ENCODE measurements at places on chromosomes 2 and 18.

DNA sequence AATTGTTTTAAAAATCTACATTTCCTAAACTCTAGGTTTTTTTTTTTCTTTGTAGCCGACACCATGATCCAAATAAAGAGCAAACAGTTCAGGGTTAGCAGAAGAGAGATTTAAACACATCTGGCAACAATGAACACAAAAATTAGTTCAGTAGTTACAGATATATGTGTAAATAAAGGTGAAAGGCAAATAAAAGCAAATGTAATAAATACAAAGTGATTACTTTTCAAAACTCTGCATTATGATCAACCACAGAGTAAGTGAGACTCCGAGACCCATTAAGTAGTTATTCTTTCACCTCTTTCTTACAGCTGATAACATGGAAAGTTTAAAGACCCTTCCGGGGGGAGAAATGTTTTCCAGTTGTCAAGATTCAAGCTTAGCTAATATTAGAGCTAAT lies 716 bp downstream of the CALCRL start:
- DNase-seq = no peak
- no peaks in the 10 kb centered on the region for H3K27me3 ChIP-seq
- no peaks in the 10 kb centered on the region for H3K36me3 ChIP-seq
- H3K4me3 ChIP-seq = no peak overlapping the region
- H3K27ac ChIP-seq = no peak overlapping the region

DNA sequence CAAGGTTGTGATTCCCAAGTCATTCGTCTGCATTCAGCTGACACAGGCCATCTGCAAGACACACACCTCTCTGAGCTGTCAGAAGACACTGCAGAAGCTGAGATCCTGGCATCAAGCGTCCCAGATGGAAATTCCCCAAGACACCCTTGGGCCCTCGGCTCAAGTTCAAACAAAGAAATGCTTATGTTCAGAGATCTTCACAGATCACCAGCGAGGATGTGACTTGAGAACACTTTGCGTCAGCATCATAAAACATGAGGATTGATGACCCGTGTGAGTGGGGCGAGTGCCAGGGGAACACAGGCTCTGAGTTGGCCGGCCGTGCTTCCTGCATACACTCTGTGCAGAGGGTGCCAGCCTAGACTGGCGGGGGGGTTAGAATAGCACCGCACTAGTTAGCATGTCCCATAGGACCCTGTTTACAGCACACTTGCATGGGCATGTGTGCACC lies 36.8 kb downstream of the KCNIP3 start:
- H3K4me3 ChIP-seq = no peak overlapping the region
- DNase-seq = no peak
- no peaks in the 10 kb centered on the region for H3K36me3 ChIP-seq
- H3K4me1 ChIP-seq = no peaks in the 10 kb centered on the region

GRCh38 chr2:173191601-173192000 lies 116.0 kb downstream of the MAP3K20 start:
- H3K27me3 ChIP-seq = no peaks in the 10 kb centered on the region
- peaks cover 4% of the 10 kb centered on the region for H3K36me3 ChIP-seq
- no peak for DNase-seq
- H3K27ac ChIP-seq = no peak overlapping the region
- no peak overlapping the region for H3K4me3 ChIP-seq

- H3K36me3 ChIP-seq = no peaks in the 10 kb centered on the region
- no peaks in the 10 kb centered on the region for H3K4me1 ChIP-seq
- no peak overlapping the region for H3K27ac ChIP-seq
Observed at GRCh38 chr2:178298785-178299212, 104.5 kb downstream of the OSBPL6 start.

GRCh38 chr2:158894078-158894477 lies 74.4 kb upstream of the TANC1 start:
- DNase-seq = no peak
- no peaks in the 10 kb centered on the region for H3K4me1 ChIP-seq
- H3K4me3 ChIP-seq = no peak overlapping the region
- H3K27ac ChIP-seq = no peak overlapping the region
- H3K27me3 ChIP-seq = peaks cover 27% of the 10 kb centered on the region

DNA sequence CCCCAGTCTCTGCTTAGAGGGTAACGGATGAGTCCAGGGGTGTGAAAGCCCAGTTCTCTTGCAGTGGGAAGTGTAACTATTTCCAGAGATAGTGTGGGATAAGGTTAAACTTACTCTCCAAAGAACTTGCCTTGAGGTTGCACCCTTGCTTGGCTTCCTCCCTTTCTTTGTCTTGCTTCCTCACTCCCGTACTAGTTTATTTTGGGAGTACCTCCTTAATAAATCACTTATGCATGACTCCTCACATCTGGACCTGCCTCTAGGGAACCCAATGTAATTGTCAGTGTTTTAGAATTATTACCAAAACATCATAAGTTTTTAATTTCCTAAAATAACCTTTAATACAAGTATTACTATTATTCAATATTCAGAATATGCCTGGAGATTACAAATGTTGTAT lies 35.2 kb downstream of the CPO start:
- H3K36me3 ChIP-seq = no peaks in the 10 kb centered on the region
- H3K4me3 ChIP-seq = no peak overlapping the region
- DNase-seq = no peak
- H3K4me1 ChIP-seq = no peaks in the 10 kb centered on the region
- H3K27ac ChIP-seq = no peak overlapping the region

DNA sequence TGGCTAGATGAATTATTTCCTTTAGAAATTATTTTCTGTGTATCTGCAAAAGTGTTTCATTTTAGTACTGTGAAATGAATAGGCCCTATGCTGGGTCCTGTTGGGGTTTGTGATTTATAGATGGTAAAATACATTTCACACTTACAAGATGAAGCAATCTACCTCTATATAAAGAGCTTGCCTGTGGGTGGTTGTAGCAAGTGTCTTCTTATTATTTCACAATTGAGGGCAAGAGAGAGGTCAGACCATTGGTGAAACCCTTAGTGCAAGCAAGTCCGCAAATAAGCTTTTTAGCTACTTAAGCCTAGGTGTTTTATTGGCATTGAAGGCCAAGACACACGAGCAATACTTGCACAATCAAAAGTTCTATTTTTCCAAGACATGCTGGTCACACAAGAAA lies 153.1 kb downstream of the FMNL2 start:
- no peaks in the 10 kb centered on the region for H3K36me3 ChIP-seq
- no peaks in the 10 kb centered on the region for H3K4me1 ChIP-seq
- peaks cover 37% of the 10 kb centered on the region for H3K27me3 ChIP-seq
- no peak overlapping the region for H3K4me3 ChIP-seq
- H3K27ac ChIP-seq = no peak overlapping the region
- DNase-seq = no peak

DNA sequence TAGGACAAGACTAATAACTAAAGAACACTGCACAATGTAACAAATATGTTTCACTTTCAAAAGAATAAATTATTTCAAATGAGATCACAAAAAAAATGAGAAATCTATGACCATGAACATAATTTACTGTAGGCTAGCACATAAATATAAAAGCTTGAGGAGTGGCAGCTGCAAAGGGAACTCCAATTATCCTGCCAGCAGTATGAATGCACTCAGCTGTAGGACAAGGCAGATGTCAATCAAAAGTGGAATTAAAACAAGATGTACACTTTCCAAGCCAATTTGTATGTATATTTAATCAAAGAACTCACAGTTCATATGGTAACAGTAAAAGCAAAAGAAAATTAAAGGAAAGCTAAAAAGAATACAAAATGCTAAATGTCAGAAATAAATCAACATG lies 76.6 kb upstream of the NCKAP5 start:
- no peaks in the 10 kb centered on the region for H3K36me3 ChIP-seq
- H3K27ac ChIP-seq = no peak overlapping the region
- DNase-seq = no peak
- no peak overlapping the region for H3K4me3 ChIP-seq

- peak overlapping the region; percentile 97 for H3K4me3 ChIP-seq
- peak overlapping the region; percentile 99 for H3K27ac ChIP-seq
- H3K36me3 ChIP-seq = peaks cover 34% of the 10 kb centered on the region
- H3K27me3 ChIP-seq = peaks cover 26% of the 10 kb centered on the region
- no peak for DNase-seq
Observed at GRCh38 chr2:221570321-221570935, 1.7 kb downstream of the EPHA4 start.

DNA sequence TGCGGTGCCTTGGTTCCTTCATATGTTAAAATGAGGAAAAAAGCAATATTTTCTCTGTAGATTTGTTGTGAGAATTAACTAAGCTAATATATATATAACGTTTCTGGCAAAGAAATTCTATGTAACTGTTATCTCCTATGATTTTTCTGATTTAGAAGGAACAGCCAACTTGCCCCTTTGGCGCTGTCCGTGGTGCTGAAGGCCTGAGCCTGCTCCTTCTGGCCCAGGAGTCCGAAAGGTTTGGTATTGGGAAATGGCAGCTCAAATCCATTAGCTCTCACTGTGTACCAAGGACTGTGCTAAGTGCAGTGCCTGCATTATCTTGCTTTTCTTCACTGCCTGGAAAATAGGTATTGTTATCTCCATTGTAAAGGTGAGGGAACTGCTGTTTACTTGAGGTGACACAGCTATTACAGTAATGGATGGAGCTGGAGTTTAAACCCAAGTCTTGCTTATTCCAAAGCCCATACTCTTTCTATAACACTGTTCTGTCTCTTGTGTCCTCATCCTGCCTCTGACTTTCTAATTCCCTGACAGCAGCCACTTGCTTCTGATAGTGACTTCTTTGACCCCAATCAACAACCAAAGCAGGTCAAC lies 52.2 kb downstream of the C1QL2 start:
- H3K4me3 ChIP-seq = no peak overlapping the region
- H3K27ac ChIP-seq = no peak overlapping the region
- DNase-seq = no peak
- no peaks in the 10 kb centered on the region for H3K4me1 ChIP-seq
- peaks cover 6% of the 10 kb centered on the region for H3K27me3 ChIP-seq

- no peak for DNase-seq
- H3K36me3 ChIP-seq = peaks cover 3% of the 10 kb centered on the region
- H3K4me3 ChIP-seq = peak overlapping the region; percentile 67
- peaks cover 52% of the 10 kb centered on the region for H3K27me3 ChIP-seq
Observed at GRCh38 chr2:152336119-152336853, 1.3 kb downstream of the FMNL2 start.

DNA sequence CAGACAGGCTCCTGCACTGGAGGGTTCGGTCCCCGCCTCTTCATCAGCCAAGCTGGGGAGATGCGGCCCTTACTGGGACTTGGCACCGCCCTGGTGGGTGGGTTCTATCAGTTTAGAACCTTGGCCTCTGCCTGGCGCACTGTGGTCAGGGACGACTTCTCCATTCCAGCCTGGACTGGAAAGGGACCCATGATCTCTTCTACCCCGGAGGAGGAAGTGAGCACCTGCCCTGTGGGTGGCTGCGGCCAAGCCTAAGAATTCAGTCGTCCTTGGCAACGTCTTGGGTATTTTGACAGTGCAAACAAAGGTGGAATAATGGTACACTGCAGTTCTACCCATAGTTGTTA lies 106.9 kb upstream of the CD302 start:
- peaks cover 26% of the 10 kb centered on the region for H3K4me1 ChIP-seq
- H3K27ac ChIP-seq = peak overlapping the region; percentile 97
- peaks cover 6% of the 10 kb centered on the region for H3K27me3 ChIP-seq
- peak overlapping the region; percentile 98 for H3K4me3 ChIP-seq

DNA sequence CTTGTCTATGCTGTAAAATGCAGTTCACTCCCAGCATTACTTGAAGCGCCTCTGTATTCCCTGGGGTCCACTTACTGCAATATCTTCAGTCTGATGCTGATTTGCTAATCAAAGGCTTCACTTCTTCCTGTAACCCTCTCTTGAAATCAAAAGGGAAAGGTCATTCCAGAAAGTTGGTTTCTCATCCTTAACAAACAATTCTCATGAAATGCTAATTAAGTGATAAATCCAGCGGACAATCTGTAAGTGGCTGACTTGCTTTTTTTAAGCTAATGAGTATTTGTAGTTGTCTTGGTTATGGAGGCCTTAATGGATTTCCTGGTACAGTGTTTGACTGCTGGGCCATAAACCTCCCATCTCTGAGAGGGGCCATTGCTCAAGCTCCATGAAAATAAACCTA lies 499.6 kb upstream of the HS6ST1 start:
- no peak overlapping the region for H3K4me3 ChIP-seq
- no peak overlapping the region for H3K27ac ChIP-seq
- no peaks in the 10 kb centered on the region for H3K36me3 ChIP-seq
- no peaks in the 10 kb centered on the region for H3K27me3 ChIP-seq
- no peak for DNase-seq

- H3K27ac ChIP-seq = no peak overlapping the region
- H3K4me3 ChIP-seq = no peak overlapping the region
- DNase-seq = no peak
Observed at GRCh38 chr2:102063941-102064678, 72.3 kb downstream of the IL1R2 start.

GRCh38 chr2:161415034-161415986 lies 787 bp upstream of the TBR1 start:
- peaks cover 2% of the 10 kb centered on the region for H3K36me3 ChIP-seq
- peaks cover 61% of the 10 kb centered on the region for H3K27me3 ChIP-seq
- H3K4me1 ChIP-seq = peaks cover 29% of the 10 kb centered on the region

DNA sequence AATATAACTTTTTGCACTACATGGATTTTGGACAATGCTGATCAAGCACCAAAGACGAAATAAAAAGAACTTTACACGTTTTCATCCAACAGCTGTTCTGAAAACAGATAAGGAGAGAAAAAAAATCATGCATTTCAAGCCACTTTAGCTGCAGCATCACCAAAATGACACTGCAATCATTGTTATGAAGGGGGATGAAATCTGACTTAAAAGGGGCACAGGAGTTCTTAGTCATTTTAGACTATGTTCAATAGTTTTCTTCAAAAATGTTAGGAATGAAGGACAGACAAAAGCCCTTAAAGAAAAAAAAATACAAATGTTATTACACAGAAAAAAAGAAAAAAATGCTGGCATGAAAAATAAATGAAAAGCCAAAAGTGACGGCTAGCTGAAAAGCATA lies 71.2 kb downstream of the CUL3 start:
- peaks cover 16% of the 10 kb centered on the region for H3K4me1 ChIP-seq
- no peak overlapping the region for H3K27ac ChIP-seq

GRCh38 chr2:125397535-125398251 lies 1258.3 kb upstream of the GYPC start:
- DNase-seq = no peak
- H3K27ac ChIP-seq = no peak overlapping the region
- no peaks in the 10 kb centered on the region for H3K4me1 ChIP-seq
- no peak overlapping the region for H3K4me3 ChIP-seq
- H3K27me3 ChIP-seq = no peaks in the 10 kb centered on the region
- no peaks in the 10 kb centered on the region for H3K36me3 ChIP-seq

DNA sequence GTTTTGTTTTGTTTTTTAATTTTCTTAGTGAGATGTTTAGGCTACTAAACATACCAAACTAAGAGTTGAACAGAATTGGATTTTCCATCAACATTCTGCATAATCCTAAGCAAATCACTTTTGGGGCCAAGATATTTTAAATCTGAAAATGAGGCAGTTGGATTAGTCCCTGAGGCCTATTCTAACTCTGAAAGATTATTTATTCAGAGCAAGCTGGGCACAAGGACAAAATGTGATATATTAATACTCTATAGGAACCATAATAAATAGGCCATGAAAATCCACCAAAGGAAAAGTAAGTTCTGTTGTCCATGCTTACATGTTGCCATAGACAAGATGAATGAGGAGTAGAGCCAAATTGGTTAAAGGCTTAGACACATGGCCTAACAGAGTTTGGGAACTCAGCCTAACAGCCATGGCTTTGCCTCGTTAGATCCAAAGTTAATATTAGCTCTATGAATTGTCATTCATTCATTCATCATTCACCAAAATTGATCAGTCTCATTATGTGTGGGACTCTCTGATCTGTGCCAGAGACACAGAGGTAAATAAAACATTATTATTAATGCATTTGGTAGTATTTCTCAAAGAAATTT lies 183.5 kb downstream of the SCG2 start:
- DNase-seq = no peak
- H3K36me3 ChIP-seq = peaks cover 3% of the 10 kb centered on the region
- H3K27ac ChIP-seq = no peak overlapping the region

GRCh38 chr18:79856119-79857007 lies 58.6 kb downstream of the KCNG2 start:
- peaks cover 2% of the 10 kb centered on the region for H3K4me1 ChIP-seq
- no peak for DNase-seq
- H3K27me3 ChIP-seq = peaks cover 47% of the 10 kb centered on the region
- no peak overlapping the region for H3K4me3 ChIP-seq
- H3K36me3 ChIP-seq = peaks cover 6% of the 10 kb centered on the region
